Stimulated activated CD4-positive, alpha-beta T cell treated with anti-CD3 and anti-CD28 coated beads, Interleukin-2, amount 100 ng/mL, for 4 hours (primary cell): ENCODE measurements at places on chromosomes 6 and 20.

DNA sequence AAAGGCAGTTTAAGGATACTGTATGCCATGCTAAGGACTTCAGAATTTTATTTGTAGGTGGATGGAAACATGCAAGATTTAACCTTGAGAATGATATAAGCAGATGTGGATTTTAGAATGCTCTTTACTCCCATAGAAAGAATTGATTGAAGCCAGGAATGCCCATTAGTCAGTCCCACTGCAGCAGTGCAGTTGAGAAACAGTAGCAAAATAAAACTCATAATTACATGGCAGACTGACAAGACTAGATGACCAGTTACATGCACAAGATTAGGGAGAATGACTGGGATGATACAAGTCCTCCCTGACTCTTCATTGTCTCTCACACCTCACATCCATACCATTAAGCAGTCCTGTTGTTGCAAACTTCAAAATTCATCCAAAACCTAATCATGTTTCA lies 83.9 kb downstream of the PDE10A start:
- no peak for DNase-seq

GRCh38 chr6:83592770-83593394 lies 80.5 kb downstream of the PRSS35 start:
- no peak for DNase-seq

DNA sequence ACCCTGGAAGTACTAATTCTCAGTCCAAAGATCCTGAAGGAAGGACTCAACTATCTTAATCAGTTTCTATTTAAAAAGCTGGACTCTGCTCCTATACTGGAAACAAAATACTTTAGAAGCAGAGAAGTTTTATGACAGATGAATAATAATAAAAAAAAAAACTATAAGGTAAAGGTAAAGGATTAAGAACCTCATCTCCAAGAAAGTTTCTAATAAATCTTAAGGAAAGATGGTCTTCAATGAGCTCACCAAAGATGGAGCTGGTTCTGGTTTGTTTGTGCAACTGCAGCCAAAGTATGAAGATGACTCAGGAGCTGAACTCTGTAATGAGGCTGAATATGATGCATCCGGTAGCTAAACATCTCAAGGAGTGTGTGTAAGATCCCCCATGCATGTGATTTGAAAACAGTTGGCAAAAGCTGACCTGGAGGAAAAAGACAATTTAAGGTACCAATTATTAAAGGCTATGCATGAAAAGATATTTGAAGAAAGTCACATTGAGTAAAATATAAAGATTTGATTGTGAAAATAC lies 25.2 kb downstream of the MED23 start:
- no peak for DNase-seq

DNA sequence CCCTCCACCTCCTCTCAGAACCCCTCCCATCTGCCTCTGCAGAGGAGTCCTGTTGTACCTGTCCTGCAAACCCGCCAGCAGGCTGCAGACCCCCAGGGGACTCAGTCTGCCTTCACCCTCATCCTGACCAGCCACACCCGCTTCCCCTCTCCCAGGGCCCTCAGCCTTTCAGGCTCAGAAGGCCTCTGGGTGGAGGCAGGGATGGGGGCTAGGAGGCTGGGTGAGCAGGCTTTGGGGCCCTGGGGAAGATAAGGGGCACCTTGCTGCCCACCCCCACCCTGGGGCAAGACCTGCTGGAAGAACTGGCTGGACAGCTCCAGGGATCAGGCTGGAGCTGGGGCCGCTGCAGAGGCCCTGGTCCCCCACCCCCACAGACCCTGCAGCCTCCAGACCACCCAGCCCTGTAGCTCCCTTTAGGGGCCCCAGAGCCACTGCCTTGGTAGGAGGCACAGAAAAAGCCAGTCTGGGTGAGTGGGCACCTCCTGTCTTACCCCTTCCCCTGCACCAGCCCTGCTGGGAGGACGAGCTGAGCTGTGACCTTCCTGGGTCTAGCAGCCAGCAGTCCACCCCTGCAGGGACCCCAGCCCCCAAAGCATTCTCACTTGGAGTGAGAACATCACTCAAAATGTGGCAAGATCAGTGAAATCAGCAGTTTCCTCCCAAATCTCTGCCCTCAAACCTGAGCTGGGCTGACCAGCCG lies 5.2 kb downstream of the TEAD3 start:
- no peak for DNase-seq

DNA sequence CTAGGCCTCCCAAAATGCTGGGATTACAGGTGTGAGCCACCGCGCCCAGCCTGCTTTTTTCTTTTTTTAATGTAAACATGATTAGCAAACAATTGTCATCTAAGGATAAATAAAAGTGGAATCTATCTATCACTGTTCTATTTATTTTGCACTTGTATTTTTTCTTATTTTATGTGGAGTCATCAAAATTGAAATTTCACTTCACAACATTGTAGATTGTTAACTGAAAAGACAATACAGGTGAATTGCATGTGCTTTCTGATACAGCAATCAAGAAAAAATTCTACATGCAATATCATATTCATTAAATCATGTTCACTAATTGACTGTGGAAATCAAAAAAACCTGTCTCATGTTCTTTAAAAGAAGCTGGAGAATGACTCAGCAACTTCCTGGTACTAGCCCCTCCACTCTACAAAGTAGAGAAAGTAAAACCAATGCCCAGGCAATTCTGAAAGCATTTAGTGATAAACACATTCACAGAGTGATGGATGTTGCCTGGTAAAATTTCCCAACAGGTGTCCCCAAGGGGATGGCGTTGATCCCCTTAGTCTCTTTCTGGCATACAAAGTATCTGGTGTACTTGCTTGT lies 10.7 kb upstream of the RFX6 start:
- DNase-seq, result no peak
